Amniotic stem cell (primary cell): ENCODE measurements at places on chromosomes 6 and 20.
A peak's percentile ranks its signal among the peaks of the same experiment; 100 is the strongest.

- no peak for DNase-seq
Measured at GRCh38 chr20:33675136-33675959, 1.1 kb upstream of the NECAB3 start.

GRCh38 chr6:41970436-41970846 is 28.8 kb upstream of the CCND3 start:
- no peak for DNase-seq

DNA sequence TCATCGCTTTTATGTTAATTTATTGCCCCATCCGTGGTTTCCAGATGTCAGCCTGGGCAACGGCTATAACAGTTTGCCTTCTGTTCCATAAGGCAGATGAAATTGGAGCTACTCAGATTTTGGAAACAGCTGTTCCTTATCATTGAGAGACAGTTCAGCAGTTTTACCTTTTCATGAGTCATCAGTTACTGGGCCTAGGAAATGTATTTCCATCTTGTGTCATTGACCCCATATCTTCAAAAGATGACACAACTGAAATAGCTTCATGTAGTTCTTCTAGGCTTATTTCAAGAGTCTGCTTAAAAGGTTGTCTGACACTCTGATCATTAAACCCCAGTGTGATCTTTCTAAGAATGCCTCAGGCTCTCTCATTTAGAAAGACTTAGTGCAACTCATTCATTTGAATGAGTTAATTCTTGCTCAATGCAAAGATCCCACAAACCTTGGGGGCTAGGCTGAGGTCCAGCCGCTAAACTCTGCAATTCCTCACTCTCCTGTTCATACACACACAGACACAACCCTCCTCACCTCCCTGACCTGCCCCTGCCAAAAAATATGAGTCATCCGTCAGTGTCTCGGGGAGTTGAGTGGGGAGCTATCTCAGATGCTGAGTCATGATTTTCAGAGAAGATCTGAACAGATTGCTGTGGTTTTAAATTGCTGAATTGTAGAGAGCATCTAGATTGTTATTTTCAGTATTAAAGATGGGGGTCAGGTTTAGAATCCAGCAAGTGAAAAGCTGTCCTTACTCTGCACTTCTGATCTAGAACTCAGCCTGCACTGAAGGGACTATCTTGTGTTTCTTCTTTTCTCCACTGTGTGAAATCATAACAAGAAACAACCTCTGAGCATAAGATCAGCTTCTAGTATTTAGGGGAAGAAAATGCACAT is 61.8 kb downstream of the RPP40 start:
- peak; percentile 65 for DNase-seq

DNA sequence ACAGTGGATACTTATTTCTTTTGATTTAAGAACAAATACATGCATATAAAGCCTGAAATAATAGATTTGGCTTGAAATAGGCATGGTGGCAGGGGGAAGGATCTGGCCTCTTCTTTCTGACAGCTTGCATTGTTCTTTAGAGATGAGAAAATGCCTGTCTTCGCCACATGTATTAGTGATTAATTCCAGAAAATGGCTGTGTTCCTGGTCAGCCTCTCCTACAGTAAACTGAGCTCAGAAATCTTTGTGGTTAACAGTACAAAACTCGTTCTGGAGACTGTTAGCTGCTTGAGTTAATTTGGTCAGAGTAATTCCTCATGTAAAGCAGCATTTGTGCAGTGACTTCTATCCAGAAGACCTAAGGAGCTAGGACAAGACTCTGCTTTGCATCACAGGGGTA is 151.5 kb downstream of the EYA4 start:
- DNase-seq = no peak

DNA sequence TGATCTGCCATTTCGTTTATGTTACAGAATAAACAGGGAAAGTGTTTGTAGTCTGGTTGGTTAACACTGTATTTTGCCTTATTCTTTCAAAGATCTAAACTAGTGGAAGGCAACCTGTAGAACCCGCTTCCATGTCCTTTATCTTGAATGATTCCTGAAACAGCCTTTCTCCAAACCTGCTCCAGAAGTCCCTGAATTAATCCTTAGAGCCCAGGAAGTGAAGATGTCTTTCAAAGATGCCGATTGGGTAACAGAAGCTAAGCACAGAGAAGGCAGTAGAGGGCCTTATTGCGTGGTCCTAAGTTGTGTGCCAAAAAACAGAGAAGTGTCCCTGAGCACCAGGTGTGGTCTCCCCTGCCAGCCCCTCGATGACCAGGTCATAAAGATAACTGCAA is 19.2 kb upstream of the ZSCAN16 start:
- DNase-seq = no peak

- no peak for DNase-seq
Measured at GRCh38 chr6:14506656-14507246, 389.2 kb downstream of the CD83 start.

DNA sequence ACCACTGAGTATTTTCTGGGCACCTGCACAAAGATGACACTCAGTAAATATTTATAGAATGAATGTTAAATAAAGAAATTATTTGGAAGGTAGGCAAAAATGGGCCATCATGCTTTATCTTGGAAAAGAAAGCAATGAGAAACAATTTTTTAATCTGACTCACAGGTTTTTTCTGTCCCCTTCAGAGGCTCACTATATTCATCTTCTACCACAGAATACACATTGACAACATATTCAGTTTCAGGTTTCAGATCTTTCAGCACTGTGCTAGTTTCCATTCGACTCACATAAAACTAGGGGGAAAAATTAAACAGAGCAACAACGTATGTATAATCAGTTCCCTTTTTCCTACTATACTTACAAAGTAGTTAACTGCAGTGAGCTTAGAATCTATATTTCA is 58.3 kb downstream of the COL12A1 start:
- DNase-seq = no peak

DNA sequence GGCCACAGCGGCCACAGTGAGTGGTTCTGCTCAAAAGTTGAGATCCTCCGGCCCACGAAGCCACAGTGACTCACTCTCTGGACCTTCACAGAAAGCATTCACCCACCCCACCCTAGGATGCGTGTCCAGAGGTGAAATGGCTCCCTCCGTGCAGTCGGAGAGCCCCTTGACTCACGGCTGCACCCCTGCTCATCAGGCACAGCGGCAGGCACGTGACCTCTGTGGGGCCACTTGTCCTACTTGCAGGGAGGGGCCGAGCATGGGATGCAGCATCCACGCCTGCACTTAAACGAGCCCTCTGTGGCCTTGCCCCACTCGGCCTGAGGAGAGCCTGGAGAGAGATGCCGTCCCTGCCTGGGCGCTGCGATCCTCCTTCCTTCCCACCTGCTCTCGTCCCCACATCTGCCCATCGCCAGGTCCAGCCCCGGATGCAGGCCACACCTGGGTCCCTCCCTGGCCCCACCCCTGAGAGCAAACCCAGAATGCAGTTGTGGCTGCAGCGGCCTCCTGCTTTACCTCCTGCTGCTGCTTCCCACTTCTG is 28.7 kb downstream of the NTSR1 start:
- no peak for DNase-seq

GRCh38 chr6:31771992-31772358 is 5.2 kb downstream of the VWA7 start:
- DNase-seq = no peak

GRCh38 chr20:32988008-32988407 is 16.2 kb downstream of the SUN5 start:
- no peak for DNase-seq

DNA sequence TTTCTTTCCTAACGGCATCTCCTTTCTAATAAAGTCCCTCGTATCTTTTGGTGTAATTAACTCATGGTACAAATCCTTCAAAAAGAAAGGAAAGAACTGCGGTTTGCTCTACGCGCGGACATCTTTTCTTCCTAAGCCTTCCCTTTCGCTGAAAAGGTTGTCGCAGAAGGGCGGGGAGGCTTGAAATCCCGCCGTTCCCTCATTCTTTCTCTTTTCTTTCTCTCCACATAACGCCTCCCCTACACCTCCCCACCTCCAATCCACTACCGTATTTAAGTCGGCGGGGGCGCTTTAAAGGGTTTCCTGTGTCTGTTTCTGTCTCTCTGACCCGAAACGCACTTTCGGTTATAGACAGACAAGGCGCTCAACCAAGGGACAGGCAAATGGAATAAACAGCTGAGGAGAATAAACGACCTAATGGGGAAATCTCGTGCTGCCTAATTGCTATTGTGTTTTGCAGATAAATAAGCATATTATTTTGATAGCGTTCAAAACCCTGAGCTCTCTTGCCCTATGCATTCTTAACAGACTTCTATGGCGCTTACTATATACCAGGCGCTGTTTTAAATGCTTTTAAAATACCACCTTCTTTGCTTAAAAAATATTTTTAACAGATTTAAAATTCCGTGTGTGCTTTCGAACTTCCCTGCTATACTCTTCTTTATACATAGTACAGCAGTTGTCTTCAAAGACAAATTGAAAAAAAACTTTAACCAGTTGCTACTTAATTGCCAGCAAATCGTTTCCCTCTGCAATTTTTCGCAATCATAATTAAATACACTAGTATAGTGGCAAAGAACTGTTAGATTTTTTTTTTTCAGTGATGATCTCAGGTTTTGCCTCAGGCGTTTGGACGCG is 2.5 kb upstream of the HEY2 start:
- DNase-seq = no peak

DNA sequence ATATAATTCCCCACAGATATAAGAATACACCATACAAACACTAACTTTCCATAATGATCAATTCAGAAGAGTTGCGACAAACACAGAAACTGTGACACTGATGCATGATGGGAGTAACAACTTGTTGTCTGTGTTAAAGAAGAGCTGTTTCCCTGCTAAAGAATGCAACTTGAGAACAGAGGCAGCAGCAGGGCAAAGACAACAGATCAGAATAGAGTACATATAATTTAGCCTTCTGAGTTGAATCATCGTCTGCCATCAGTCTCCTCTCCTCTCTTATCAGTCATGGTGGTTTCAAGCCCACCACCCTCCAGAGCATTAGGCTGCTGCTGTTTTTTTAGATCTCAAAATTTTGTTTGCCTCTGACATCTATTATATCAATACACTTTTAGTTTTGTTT is 280.4 kb downstream of the UBE3D start:
- DNase-seq = no peak

- DNase-seq = no peak
Measured at GRCh38 chr6:78607189-78607588, 260.2 kb upstream of the IRAK1BP1 start.

DNA sequence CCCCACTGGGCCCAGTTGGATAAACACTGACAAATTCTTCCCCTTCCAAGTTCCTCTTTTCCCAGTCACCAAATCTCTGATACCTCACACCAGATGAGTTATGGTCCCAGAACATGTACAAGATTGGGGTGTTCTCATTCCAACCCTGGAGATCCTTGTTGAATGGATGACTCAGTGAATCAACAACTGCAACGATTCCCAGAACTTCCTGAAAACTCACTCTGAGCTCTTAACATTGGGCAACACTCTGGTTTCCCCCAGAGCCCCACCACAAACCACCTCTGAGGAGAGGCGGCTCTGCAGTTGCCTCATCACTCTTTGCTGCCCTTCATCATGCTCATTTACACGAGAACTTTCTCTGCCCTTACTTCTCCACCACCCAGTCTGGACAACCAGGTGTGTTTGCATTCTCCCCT is 115.2 kb downstream of the MRPL14 start:
- peak; percentile 56 for DNase-seq
